ENCODE measurements at places on chromosomes 11 and 22.

DNA sequence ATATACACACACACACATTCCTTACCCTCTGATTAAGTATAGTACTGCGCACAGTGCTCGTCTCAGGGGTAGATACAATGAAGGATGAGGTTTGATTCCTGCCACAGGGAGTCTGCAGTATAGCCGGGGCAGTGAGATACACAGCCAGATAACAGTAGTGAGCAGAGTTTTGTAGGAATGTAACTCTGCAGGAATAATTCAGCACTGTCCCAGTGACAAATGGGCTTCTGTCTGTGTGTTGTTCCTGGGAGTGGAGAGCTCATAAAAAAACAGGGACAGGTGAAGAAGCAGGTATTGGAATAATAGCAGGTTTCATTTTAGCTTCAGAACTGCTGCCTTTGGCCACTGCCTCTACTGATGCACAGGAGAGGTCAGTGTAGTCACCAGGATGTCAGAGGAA, 85.3 kb upstream of the OR9Q1 start:
- no peak for DNase-seq

GRCh38 chr11:11958403-11959231, 49.8 kb downstream of the DKK3 start:
- DNase-seq: no peak

- DNase-seq: no peak
These were observed 12.5 kb upstream of the ELF5 start for GRCh38 chr11:34525888-34526657.

- DNase-seq: no peak
These were observed 5.1 kb upstream of the LYVE1 start for GRCh38 chr11:10573556-10573955.

- DNase-seq: no peak
These were observed 649.0 kb upstream of the ANO5 start for GRCh38 chr11:21543901-21544300.

DNA sequence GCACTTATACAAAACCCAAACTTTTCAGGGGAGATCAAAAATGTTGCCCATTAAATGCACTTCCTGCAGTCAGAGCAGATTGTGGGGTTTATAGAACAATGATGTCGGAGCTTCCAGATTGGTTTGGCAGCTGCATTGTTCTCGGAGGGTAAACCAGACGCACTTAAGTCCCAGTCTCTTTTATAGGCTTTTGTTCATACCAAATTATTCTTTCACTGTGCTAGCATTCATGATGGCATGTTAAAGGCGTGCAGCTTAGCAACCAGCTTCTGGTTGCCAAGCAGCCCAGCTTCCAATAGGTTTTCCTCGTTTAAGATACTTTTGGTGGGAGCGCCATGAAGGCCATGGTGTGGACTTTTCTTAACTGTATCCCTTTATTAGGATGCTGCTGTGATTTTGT, 40.9 kb downstream of the ZC3H12C start:
- DNase-seq: peak; percentile 92

GRCh38 chr11:2524446-2525165, 79.8 kb downstream of the KCNQ1 start:
- DNase-seq: no peak

DNA sequence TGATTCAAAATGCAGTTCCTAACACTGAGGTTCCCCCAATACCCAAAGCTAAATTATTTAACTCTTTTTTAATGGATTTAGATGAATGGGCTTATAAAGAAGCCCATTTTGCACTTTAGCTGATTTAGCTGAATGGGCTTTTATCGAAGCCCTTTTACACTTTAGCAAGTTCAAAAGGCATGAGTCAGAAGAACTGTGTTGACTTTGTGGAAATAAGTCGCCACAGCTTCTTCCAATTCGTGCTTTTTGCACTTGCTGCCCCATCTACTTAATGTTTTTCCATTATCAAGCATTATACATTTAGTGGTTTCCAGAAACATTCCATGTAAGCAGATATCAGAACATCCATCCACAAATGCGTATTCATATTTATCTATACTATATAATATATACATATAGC, 20.5 kb upstream of the GRIA4 start:
- no peak for DNase-seq

DNA sequence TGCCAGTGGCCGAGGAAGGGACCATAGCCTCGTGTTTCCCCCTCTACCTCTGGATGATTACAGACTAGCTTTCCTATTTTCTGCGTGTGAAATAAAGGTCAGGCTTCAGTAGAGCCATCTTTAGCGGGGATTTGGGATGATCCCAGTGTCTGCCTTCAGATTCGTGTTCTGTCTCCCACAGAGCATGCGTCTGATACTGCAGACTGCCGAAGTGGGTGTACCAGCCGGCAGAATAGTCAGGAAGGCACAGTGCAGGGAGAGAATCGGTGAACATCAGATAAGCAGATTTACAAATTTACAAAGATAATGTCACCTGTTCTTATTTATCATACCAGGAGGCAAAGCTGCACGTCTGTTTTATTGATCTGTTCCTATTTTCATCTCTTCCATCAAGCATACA, 11.1 kb downstream of the CTTN start:
- no peak for DNase-seq

GRCh38 chr22:44047891-44048301, 23.8 kb downstream of the PARVB start:
- DNase-seq: no peak

DNA sequence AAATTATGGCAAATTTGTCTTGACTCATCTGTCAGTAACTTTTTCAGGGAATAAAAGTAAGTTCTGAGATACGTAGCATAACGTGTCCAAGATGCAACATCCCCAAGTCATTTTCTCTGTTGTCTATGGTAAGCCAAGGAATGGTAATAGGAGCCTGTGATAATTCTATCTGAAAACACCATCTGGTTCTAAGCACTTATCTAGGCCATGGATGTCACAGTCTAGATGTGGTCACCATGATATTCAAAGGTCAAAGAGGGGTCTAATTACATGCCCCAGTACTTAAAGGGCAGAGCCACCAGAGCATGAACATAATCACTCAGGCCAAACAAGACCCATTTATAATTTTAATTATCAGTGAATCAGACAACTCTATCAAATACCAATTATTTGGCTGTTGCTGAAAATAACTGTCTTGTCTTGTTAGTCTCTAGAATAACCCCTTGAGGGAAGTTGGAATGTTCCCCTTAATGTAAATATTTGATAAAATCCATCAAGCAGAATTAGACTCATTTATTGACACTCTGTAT, 225.1 kb upstream of the MPPED2 start:
- DNase-seq: no peak

GRCh38 chr11:117677729-117678310, 119.2 kb downstream of the DSCAML1 start:
- no peak for DNase-seq

GRCh38 chr11:111414267-111414931, 35.3 kb upstream of the POU2AF1 start:
- no peak for DNase-seq

- no peak for DNase-seq
These were observed 26.9 kb upstream of the CYB5R3 start for GRCh38 chr22:42676059-42676607.

DNA sequence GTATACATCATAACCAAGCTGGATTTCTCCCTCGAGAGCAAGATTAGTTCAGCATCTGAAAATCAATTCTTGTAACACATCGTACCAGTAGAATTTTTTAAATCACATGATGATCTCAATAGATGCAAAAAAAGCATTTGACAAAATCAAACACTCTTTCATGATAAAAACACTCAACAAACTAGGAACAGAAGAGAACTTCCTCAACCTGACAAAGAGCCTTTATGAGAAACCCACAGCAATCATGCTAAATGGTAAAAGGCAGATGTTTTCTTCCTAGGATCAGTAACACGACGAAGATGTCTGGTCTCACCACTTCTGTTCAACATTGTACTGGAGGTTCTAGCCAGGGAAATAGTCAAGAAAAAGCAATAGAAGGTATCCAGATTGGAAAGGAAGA, 34.1 kb upstream of the TMPRSS4 start:
- DNase-seq: no peak

DNA sequence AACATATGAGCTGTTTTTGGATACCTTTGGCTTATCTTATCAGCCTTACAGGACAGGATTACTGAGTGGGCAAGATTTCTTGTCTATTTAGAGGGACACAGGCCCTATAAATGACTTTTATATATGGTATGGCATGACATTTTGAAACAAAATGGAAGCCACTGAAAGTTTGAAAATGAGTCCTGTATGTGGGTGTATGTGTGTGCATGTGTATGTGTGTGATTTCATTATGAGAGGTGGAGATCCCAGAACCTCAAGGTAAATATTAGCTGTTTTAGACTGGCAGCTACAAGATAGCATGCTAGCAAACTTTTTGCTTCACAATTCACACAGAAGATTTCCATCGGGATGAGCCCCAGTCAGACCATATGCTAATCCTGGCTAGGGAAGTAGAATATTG, 970.5 kb upstream of the CCDC90B start:
- DNase-seq: no peak

DNA sequence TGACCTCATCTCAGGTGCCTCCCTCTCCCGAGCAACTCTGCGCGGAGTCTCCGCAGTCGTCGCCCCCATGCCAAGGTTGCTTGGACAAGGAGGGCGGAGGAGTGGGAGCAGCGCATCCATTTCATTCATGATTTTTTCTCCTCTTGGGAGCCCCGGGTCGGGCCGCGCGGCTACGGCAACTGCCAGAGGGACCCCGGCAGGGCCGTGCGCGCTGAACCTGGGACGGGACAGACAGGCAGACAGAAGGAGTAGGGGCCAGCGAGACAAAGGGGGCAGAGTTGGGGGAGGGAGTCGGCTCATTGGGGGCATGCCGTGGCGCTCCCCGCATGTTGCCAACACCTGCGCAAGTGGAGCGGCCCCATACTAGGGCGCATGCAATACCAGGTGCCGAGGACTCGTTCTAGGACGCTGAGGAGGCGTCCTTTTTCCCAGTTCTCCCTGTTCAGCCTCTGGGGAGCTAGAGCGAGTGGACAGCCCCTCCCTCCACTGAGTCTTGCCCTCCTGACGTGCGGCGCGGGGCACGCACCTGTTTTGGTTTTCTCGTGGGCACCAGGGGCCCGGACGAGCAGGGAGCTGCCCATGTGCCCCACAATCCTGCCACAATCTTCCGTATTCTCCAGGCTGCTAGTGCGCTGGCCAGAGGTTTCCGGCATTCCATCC, 501 bp upstream of the PTPN5 start:
- DNase-seq: no peak

- no peak for DNase-seq
These were observed 186.1 kb downstream of the DSCAML1 start for GRCh38 chr11:117610901-117611300.

GRCh38 chr11:15229069-15229468, 114.3 kb downstream of the INSC start:
- no peak for DNase-seq

DNA sequence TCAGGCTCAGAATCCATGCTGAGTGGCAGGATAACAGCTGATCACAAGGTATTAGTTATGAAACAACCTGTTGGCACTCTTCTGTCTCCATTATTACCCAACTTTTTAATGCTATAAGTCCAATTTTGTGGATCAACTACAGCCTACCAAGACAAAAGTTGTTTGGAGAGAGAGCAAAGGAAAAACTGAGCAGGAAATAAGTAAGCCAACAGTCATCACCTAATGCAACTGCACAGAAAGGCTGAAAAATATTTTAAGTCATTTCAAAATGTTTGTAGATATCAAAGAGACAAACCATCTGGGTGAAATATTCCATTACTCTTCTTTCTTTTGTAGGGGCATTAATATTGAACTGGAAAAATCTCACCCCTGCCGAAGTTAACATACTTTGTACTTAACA, 41.6 kb downstream of the FDX1 start:
- no peak for DNase-seq

DNA sequence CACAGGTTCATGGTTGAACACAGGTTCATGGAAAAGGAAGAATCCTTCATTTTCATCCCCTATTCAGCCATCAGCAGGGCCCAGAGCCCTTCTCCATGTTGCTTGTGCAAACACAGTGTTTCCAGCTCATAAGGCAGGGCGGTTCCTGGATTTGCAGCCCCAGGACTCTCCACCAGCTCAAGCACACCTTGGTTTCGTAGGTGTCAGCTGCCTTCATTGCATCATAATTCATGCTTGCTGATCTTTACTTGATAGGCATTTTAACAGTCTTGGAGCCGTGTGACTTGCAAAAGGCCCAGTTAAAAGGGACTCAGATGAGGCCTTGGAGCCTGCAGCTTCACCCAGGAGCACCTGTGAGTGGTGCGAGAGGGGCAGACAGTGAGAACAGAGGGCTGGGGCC, 318.1 kb upstream of the B3GAT1 start:
- DNase-seq: no peak

GRCh38 chr11:33825854-33826560, 51.7 kb upstream of the FBXO3 start:
- DNase-seq: no peak

- DNase-seq: no peak
These were observed 176.5 kb downstream of the CTTN start for GRCh38 chr11:70574725-70575347.

- DNase-seq: no peak
These were observed 80.7 kb upstream of the NAV2 start for GRCh38 chr11:19631712-19632498.

- DNase-seq: no peak
These were observed 40.8 kb upstream of the SMIM38 start for GRCh38 chr11:69114811-69115523.

DNA sequence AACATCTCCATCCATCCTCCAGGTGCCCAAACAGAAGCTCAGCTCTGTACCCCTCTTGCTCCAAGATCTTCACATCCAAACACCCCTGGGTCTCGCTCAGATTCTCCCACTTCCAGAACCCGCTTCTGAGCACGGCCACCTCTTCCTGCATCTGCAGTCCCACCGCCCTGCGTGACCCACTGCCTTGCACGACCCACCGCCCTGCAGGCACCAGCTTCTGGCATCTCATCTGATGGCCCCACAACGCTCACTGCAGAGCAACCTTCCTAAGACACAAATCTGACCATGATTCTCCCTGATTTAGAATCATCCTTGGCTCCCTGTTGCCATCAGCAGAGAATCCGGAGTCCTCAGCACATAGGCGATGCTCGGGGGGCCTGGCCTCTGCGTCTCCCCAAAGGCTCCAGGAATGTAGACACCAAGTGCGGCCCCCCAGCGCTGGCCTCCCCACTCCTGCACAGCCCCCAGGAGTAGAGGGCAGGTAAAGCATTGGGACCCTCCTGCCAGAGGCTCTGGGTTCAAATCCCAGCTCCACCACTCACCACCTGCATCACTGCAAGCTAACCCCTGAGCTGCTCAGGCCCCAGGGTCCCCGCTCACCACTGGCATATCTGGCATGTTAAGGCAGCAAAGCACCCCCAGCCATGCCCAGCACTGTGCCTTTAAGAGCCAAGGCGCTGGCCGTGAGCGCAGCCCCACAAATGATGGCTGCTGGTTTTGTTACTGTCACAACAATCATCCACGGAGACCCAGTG, 459.3 kb downstream of the BRD1 start:
- DNase-seq: no peak

- DNase-seq: peak; percentile 88
These were observed 1107.6 kb downstream of the BRD1 start for GRCh38 chr22:48719978-48720661.
